KBM-7 (cell line): ENCODE measurements at places on chromosomes 3 and 15.

DNA sequence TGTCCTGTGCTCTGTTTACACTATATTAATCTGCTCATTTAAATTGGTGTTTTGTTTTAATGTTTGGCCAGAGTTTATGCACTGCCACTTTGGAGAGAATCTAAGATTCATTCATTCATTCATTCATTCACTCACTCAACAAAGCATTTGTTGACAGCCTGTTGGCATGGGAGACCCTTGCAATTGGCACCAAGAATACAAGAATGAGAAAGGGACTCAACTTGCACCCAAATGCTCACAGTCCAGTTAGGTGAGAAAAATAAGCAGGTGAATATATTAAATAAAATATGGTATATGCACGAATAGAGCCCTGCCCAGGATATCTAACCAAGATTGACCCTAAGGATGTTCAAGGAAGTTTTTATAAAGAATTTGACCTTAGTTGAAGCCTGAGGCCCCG, 80.4 kb downstream of the TGFBR2 start:
- DNase-seq: no peak

GRCh38 chr3:30598668-30599545, 7.5 kb upstream of the TGFBR2 start:
- DNase-seq: no peak

DNA sequence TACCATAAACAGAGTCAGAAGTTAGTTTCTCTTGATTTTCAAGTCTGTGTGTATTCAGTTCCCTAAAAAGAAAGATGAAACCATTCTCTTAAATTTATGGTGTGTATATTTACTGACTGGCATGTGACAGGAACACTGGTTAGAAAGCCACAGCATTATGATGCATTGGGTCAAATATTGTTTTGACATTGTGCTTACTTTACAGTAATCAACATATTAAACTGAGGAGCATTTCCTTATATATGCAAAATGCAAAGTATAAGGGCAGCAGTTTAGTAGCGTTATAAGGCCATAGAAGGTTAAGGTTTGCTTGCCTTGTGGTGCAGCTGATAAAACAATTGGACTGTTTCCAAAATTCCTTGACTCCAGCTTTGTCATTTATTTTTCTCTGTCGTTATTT, 72.9 kb downstream of the EPHA3 start:
- DNase-seq: no peak

DNA sequence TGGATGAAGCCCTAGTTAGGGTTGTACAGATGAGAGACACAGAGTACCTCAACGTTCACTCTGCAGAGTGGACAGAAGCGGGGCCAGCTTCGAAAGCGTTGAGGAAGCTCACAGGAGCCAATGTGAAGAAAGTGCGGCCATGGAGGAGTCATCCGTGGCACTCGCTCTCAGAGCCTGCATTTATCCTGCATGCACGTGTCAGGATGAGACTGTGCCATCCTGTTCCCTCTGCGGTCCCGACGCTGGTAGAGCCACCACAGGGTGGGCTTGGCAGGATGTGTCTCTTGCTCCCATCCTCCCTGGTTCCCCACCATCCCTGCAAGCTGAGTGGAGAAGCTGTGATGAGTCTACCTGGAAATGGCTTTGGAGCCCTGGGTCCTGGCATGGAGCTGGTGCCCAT, 39.3 kb downstream of the KLHL25 start:
- DNase-seq: no peak

GRCh38 chr3:69766638-69767037, 27.4 kb downstream of the MITF start:
- no peak for DNase-seq

DNA sequence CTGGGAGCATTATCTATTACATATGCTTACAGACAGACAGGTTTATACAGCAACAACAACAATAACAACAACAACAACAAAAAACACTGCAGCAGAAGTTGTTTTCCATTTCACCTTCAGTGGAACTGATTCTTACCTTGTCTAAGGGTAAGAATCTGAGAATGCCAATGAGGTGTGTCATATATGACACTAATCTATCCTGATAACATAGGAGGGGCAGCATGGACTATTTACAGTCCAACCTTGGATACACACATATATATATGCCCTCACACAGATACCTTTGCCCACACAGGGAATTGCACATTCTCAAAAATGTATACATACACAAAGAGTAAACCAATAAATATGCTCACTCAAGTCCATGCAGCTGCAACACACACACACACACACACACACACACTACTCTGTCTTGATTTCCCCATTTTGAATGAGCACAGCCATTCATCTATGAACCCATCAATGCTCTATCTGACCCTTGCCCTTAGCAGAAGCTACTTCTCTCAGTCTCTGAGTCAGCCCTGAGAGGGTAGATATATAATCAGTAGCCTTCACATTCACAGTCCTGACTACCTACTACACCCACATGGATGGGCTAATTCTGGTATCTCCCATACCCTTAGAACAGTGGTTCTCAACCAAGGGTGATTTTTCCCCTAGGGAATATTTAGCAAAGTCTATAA, 9.7 kb upstream of the TRANK1 start:
- no peak for DNase-seq

DNA sequence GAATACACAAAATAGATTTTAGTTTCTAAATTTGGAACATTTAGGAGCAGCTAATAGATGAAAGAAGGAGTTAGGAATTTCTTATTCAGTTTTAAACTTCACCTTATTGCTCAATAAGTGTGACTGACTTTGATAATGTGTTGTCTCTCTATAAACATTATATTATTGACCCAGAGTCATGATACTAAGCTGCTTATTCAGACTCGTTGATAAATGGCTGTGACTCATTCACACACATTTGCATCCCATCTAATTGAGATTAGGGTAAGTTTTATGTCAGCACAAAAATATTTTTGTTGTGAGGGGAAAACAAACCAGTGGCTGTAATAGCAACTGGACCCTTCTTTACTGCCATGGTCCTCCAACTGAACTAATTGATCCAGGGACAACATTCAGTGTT, 137.6 kb downstream of the GOLIM4 start:
- DNase-seq: no peak

- DNase-seq: no peak
These were observed 331.9 kb downstream of the ULK4 start for GRCh38 chr3:41629986-41630385.

DNA sequence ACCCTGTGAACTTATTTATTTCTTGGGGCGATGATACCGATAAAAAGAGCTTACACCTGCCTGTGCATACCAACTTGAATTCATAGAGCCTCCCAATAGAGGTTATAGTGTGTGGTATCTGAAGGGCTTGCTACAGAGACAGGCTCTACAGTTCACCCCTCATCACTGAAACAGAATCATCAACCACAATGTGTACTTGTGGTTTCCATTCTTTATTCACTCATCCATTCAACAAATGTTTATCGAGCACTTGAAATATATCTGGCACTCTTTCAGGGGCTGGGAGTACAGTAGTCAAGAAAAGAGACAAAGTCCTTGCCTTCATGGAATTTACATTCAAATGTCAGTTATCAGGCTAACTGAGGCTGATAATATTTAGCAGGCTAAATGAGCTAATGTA, 134.4 kb upstream of the SKOR1 start:
- no peak for DNase-seq

- no peak for DNase-seq
These were observed 130.8 kb downstream of the NEO1 start for GRCh38 chr15:73183071-73183470.

- no peak for DNase-seq
These were observed 141.1 kb downstream of the XXYLT1 start for GRCh38 chr3:195129644-195130492.

DNA sequence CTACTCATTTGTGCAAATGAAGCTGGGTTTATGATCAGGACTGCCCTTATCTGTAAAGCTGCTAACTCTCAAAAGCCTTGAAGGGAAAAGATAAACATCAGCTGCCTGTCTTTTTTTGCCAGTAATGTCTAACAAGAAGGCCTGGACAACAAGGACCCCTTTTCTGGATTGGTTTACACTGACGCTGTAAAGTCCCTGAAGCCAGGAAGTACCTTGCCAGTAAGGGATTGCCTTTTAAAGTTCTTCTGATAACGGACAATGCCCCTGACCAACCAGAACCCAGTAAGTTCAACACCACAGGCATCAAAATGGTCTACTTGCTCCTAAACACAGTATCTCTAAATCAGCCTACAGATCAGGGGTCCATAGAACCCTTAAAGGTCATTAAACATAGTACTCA, 178.0 kb downstream of the PCCB start:
- no peak for DNase-seq

- DNase-seq: no peak
These were observed 2.5 kb downstream of the SERPINI1 start for GRCh38 chr3:167738037-167738436.

DNA sequence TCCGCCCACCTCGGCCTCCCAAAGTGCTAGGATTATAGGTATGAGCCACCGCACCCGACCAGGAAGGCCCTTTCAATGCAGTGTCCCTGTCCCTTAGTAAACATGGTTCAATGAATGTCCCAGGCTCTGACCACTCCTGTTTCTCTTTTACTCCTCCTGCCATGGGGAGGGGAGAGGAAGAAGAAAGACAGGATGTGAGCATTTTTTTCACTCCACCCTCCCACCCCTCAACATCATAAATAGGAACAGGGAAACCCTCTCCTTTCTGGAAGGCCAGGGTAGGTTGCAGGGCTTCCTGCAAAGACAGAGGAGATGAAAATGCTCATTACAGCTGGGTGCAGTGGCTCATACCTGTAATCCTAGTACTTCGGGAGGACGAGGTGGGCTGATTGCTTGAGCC, 7.5 kb upstream of the TATDN2 start:
- DNase-seq: no peak

DNA sequence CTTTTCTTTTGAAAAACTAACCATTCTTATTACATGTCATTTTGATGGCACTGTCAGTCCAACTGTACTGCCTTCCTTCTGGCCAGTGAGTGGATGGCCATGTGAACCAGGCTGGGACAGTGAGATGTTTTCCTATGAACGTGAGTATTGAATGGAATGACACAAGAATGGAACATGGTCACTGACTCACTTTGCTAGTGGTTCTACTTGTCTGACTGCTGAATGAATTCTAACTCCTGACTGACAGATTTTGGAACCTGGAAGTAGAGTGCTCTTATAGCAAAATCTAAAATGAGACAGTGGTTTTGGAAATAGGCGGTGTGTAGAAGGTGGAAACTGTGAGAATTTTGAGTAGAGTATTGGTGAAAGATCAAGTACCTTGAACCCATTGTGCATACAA, 606.9 kb upstream of the KCNMB2 start:
- no peak for DNase-seq

DNA sequence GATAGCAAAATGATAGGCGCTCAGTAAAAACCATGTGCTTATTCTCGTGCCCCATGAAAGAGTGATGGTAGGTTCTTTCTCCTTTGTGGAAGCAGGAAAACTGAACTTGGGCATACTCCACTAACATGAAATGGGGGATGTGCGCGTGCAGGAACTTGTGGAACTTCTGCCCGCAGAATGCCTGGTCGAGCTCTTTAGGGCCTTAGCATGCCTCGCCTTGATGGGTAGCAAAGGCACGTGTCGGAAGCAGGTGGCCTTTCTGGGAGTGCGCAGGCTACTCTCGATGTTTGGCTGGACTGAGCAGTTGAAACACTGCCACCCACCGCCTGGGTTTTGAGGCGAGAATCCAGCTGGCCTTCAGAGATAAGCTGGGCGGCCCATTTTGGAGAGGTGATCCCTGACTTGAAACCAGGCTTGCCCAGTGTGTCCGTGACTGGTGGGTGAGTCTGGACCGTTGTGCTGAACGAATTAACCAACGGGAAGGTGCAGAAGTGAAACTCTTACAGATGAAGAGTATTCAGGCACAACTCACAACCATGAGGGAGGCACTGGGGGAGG, 842 bp downstream of the PCCB start:
- DNase-seq: peak; percentile 81

GRCh38 chr3:112334691-112335433, 1.9 kb downstream of the CD200 start:
- no peak for DNase-seq

GRCh38 chr3:59253523-59253922, 203.7 kb upstream of the CFAP20DC start:
- DNase-seq: no peak

DNA sequence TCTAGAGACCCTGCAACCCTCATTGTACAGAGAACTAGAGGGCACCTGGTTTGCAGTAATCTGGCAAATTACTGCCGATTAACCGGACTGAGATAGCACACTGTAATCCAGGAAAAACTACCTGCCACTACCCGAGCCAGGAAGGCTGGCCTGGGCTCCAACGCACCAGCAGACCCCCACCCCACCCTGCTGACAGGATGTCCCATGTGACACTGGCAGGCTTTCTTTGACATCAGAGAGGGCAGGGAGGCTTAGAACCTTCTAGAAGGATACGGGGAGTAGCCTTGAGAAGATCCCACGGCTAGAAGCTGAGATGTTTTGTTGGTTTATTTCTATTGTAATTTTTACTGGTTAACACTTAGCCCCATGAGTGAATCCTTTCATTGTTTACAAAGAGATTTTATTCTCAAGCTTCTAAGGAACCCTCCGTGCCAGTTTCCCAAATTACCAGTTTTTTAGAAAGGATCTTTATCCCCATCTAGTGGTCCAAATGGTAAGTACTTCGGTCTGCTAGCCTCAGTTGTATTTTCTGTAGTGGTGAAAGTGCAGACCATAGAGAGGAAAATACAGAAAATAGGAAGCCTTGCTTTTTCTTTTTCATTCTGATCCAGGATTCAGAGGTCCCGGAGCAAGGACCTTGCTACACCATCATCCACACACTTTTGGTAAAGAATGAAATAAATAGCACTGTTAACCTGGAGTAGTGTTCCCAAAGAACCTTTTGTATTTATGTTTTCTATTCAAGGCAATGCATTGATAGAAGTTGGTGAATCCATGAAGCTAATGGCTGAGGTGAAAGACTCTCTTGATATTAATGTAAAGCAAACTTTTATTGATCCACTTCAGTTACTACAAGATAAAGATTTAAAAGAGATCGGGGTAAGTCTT, 81.9 kb upstream of the ADAMTSL3 start:
- DNase-seq: peak; percentile 59

GRCh38 chr3:124856677-124857076, 30.5 kb downstream of the ITGB5 start:
- DNase-seq: no peak

DNA sequence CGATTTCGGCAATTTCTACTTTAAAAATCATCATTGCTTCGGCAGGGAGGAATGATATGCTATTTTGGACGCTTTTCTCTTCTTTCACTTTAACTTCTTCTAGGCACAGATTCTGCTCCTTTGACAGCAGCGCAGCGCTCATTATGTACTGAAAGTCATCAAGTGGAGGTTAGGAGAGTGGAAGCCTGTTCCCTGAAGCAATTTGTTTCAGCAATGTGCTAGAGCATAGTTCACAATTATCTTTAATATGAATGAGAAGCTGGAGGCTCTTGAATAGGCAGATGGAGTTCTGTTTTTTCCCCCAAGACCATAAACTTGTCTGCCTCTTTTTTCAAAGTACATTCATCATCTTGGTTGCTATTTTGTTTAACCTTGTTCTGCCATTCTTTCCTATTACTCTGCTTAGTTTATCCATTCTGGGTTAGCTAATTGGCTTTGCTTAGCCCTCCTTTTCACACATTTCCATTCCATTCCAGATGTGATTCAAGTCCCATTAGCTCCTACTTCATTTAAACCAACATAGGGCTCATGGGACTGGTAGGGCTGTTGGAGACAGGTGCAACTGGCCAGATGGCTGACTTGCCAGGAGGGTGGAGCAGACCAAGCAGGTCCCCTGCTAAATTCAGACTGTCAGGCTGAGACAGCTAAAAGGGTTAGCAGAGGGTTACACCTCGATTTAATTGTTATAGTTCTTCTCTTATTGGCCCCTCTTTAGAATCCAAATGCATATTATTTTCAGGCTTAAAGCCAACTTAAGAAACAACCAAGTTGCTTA, 534.7 kb upstream of the CBLB start:
- no peak for DNase-seq
